ENCODE measurements at places on chromosomes 6 and 20.

DNA sequence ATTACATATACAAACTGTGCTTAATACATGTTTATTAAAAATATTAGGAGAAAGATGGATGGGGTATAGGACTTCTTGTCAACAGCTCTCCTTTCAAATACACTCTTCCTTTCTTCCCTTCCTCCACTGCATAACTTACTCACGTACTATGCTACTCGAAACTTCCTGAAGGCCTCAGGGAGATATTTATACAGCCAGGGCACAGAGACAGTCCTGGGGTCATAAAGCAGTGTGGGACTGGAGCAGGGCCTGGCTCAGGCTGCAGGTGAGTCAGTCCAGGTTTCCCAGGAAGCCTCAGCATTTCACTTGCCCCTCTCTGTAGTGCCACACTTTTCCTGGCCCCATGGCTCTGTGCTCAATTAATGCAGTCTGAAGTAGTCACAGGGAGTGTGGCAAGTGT is 157.0 kb downstream of the UBE3D start:
- DNase-seq: no peak

GRCh38 chr6:26299286-26300042 is 65.5 kb upstream of the BTN3A2 start:
- DNase-seq: no peak

GRCh38 chr20:18388860-18389259 is 78.0 kb downstream of the DZANK1 start:
- DNase-seq: peak; percentile 66

DNA sequence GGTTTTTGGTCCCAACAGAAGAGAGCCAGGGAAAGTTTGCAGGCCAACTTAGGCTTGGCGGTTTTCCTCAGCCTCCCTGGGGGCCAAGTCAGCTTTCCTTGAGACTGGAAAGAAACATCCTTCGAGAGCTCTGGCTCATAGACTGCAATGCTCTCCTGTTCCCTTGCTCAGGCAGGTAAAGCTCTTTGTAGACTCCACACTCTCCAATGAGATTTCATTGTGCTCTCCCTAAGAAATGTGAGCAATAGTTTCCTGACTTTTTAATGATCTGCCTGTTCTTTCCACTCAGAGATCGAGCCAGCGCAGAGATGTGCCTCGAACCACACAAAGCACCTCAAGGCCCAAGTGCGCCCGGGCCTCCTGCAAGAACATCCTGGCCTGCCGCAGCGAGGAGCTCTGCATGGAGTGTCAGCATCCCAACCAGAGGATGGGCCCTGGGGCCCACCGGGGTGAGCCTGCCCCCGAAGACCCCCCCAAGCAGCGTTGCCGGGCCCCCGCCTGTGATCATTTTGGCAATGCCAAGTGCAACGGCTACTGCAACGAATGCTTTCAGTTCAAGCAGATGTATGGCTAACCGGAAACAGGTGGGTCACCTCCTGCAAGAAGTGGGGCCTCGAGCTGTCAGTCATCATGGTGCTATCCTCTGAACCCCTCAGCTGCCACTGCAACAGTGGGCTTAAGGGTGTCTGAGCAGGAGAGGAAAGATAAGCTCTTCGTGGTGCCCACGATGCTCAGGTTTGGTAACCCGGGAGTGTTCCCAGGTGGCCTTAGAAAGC is 13.9 kb downstream of the TNFAIP3 start:
- DNase-seq: no peak

DNA sequence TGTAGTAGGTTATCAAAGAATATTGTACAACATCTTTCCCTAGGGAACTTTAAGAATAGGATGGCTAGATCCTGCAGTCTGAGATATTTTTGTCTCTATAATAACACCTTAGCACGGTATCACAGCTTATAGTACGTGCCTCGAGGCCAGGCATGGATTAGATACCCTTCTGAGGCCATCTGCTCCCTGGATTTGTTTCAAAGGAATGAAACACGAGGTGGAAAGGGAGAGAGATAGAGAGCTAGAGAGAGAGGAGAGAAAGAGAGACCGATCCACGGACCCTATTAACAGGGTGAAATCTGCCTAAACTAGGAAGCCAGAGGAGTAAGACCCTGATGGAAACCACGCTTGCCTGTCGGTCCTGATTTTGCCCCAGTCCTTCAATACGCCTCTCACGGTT is 92.5 kb downstream of the CD83 start:
- DNase-seq: no peak

- no peak for DNase-seq
Measured at GRCh38 chr6:98333273-98333672, 501.1 kb upstream of the POU3F2 start.

Data from astrocyte (in vitro differentiated cells and primary cell).